ENCODE measurements at places on chromosomes 5 and 9.

GRCh38 chr9:37582548-37583157, 6.5 kb upstream of the FBXO10 start:
- no peak for DNase-seq

- DNase-seq, result peak; percentile 72
These were observed at the start of gene ANKRD33B for GRCh38 chr5:10563945-10564837. TSS of gene ANKRD33B (plus strand) at chr5:10564070. CDS start at chr5:10564468, 398 bp downstream.

DNA sequence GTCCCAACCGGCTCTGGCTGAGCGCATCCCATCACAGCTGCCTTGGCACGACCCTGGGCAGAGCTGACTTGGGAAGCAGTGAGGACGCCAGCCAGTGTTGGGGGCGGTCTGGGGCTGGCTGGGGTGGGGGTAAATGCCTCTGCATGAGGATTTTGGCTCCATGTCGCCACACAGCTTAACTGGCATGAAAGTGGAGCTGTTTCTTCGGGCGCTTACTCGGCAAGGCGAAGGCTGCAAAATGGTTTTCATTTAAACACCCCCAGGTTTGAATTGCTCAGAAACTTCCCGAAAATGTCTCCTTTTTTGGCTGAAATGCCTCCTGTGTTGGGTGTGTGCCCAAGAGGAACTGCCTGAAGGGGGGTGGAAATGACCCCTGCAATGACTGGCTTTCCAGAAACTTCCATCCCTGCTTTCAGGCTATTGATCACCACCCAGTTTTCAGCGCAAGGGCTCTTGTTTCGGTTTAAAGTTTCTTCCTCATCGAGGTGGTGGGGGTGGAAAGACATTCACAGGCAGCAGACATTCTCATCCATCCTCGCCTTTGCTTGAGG, 38.3 kb downstream of the PTGES start:
- no peak for DNase-seq

DNA sequence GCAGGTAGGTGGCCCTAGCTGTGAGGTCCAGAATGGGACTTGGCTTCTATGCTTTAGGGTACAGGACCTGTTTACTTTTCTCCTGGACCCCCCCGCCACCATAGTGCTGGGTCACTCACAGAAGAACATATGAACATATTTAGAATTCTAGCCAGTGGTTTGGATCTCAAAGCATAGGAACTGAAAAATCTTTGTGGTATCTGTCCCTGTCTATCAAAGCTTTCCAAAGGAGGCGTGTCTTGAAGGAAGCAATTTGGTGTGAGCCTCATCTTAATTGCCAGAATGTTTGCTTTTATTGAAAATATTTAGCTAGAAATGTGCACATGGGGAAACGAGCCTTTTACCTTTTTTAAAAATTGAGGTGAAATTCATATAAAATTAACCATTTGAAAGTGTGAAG, 6.2 kb downstream of the PHF2 start:
- no peak for DNase-seq

GRCh38 chr5:127307868-127308267, 17.3 kb downstream of the MEGF10 start:
- no peak for DNase-seq

DNA sequence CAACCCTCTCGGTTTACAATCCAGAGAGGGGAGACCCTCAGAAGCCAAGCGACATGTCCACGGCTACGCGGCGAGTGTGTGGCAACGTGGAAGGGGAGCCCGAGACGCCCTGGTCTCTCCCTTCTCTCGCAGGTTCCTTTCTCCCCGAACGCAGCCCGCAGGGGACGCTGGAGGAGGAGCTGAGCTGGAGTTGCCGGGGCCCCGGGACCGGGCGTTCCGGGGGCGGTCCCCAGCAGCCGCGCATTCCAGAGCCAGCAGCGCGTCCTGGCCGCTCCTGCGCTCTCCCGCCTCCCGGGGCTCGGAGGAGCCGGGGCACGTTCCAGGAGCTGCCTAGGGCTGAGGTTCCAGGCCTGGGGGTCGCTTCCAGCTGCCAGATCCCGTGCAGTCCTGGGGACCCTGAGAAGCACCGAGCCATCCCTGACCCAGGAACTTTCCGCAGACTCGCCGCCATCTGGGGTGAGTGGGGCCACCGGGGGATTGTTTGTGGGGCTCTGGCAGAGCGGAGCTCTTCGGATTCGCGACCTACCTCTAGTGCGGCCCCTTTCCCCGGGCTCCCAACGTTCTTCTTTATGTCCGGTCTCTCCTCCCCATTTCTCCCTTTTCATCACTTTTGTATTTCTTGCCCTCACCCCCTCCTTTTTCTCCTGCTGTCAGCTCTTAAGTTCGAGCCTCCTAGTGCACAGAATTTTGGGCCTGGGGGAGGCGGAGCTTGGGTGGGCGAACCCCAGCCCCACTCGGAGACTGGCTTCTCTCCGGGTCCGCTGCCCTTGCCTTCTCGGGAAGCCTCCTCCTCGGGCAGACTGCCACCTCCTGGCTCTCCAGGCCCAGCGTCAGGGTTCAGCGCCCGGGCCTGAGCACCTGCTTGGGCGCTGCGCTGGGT, at the start of gene SMIM3:
SMIM3 (plus strand) TSS at position 241 of the 880 bp plus-strand sequence. CDS start 16,684 bp downstream, outside the sequence.
- no peak for DNase-seq

GRCh38 chr5:171601266-171601881, 181.9 kb downstream of the FGF18 start:
- DNase-seq, result no peak

DNA sequence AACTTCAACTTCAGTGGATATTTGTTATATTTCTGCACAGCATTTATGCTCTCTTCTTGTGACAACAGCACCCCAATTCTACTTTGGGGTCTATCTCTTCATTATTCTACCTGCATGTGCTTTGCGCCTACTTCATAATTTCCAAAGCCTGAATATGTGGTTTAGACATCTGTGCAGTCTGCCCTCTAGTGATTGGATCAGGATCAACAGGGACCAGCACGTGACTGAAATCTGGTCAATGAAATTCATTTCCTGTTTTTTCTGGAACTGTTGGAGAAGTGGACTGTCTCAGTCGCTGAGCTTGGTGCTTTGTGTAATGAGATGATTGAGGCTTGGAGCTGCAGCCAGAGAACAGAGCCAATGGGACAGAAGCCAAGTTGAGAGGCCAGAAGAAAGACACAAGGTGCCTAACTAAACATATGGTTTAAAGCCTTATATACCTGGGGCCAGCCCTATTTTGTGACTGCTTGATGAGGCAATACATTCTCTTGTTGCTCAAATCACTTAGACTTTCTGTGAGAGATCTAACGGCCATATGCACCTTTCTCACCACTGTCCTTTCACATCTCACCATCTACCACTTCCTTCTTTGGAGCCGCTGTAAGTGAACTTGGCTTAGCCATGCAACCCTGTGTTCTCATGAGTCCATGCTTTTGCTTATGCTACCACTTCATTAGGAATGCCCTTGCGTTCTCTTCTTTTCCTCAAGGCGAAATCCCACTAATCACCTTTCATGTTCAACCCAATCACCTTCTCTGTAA, 68.8 kb upstream of the PPP2R2B start:
- DNase-seq, result no peak
